Effector CD8-positive, alpha-beta T cell (primary cell): ENCODE measurements at places on chromosomes 12 and 14.

DNA sequence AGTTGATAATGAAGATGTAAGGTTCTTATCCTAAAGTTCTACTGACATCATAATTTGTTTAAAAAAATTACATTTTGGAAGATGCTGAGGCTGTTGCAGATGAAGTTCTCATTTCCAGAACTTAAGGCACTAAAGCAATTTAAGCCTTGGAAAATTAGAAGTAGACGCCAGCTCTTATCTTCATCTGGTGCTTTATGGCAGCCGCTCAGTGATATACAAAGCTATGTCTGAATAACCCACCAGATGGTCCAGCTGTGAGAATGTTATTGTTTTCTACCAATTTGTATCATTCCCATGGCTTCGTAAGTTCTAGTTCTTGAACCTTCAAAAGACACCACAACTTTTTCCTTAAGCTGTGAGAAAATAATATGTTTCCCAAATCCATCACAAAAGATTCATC, 212.1 kb upstream of the ARID2 start:
- DNase-seq, result no peak

DNA sequence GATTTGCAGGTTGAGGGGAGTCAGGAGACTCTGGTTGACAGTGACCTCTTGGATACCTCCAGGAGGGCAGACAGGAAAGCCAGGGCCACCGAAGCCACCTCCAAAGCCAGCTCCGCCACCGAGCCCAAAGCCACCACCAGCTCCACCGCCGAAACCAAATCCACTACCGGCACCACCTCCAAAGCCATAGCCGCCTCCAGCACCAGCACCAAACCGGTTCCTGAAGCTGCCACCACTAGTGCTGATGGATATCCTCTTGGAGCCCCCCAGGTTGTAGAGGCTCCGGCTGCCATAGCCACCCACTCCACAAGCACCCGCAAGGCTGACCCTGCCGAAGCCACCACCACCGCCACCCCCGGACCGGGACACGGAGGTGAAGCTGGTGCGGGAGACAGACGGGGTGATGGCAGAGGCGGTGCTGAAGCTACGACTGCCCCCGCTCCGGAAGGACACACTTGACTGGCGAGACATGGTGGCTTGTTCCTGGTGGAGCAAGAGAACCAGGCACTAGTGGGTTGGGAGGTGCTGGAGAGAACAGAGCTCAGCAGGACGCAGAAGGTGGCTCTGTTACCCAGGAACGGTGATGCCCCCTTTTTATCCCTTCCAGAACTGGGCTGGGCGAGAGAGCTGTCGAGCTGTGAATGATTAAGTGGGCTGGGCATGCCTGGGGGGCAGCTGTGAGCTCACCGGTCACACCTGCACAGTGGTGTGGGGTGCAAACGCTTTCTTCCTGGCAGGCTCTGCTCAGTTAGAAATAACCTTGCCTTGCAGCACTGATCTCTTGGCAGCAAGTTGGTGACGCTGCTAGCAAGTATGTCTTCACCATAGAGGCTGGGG, at the start of gene KRT5:
KRT5 (minus strand) TSS at position 569 of the 837 bp plus-strand sequence; CDS start at position 471, 98 bp downstream.
- DNase-seq, result no peak

GRCh38 chr14:89493877-89494634, 77.0 kb upstream of the FOXN3 start:
- DNase-seq, result no peak

- DNase-seq, result no peak
Measured at GRCh38 chr12:68374307-68374982, 42.3 kb upstream of the MDM1 start.

GRCh38 chr12:31228811-31229792, 96.8 kb downstream of the SINHCAF start:
- DNase-seq, result no peak

DNA sequence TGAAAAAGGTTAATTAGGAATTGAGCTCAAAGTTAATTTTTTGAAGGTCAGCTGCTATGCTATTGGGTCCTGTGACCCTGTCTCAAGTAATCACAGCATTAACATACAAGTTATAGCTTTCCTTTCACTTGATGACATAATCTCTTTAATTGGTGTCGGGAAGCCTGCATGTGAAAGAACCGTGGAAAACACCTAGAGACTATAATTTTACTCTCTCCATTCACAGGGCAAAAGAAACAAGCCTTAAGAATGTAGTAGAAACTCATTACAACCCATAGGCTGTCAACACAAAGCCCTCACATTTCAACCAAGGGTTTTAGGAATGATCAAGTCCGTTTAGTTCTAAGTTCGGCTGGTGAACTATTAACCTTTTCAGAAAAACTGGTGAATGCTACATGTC, 104.4 kb downstream of the PPM1A start:
- no peak for DNase-seq

DNA sequence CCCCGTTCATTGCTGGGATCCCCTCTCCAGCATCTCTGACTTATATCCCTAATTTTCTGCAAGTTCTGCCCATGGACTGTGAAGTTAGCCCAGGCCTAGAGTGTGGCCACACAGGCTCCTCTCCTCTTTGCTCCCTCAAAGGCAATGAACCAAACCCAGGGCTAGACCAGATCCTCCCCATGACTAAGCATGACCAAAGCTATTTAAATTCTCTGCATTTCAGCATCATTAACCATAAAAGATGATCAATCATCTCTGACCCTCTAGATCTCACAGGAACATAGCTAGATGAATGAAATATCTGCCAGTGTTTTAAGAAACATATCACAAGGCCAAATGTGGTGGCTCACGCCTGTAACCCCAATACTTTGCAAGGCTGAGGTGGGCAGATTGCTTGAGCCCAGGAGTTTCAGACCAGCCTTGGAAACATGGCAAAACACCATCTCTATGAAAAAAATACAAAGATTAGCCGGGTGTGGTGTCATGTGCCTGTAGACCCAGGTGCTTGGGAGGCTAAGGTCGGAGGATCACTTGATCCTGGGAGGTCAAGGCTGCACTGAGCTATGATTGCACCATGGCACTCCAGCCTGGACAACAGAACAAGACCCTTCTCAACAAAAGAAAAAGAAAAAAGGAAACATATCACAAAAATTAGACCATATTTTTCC, 2.2 kb upstream of the KRT3 start:
- no peak for DNase-seq

DNA sequence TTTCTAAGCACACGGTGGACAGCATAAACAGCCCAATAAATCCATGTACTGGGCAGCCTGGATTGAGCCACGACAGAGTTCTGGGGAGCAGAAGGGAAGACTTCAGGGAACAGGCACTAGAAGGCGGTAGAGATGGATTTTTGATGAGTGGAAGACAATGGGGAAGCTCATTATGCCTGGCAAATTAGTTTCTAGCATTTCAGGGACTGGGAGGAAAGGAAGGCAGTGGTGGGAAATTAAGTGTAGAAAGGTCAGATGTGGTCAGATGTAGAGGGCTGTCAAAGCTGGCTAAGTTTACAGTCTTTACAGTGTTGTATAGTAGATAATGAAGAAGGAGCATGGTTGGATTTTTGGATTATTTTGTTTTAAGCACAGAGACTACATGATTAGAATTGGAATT, 9.2 kb downstream of the EGLN3 start:
- no peak for DNase-seq

- no peak for DNase-seq
Measured at GRCh38 chr12:96670334-96670899, 181.0 kb downstream of the CFAP54 start.

- no peak for DNase-seq
Measured at GRCh38 chr12:120209851-120210250, 8.9 kb upstream of the RPLP0 start.

- DNase-seq, result no peak
Measured at GRCh38 chr12:63304887-63305316, 153.9 kb upstream of the AVPR1A start.

DNA sequence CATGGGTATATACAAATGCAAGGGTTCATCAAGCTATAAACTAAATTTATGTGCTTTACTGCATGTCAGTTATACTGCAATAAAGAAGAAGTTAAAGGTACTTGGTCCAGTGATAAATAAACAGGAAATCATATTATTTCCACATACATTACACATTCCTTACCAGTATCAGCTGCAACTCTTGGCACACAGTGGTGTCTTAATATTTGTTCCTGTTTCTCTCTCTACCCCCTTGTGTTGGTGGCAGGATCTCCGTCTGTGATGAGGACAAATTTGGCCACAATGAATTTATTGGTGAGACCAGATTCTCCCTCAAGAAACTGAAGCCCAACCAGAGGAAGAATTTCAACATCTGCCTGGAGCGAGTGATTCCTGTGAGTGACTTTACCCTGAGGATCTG, 19.2 kb upstream of the OAS1 start:
- no peak for DNase-seq

DNA sequence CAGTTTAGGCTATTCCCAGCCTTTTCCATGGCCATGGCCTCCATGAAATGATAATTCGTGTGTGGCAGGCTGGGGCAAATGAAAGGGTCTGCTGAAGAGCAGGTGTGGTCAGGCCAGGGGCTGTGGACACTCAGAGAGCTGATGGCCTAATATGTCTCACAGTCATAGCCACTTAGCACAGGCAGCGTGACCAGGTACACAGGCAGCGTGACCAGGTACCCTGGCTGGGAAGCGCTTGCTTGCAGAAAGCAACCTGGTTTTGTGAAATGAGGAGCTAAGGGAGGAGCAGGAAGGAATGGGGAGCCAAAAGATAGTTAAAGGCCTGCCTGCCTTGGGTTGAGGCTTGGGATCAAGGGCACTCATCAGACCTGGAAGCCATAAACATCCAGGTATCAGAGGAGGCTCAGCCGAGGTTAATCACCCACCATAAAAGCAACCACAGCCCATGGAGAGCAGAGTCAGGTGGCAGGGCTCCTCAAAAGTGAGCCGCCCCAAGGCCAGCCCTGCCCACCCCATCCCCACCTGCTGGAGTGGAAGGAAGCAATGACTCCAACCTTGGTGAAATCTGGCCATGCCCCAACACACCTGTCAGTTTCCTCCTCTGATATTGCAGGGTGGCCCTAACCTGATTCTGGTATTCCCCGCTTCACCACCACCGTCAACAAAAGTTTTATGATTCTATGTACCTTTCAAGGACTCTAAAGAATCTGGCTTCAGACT, 8.0 kb upstream of the KRT8 start:
- DNase-seq, result no peak

DNA sequence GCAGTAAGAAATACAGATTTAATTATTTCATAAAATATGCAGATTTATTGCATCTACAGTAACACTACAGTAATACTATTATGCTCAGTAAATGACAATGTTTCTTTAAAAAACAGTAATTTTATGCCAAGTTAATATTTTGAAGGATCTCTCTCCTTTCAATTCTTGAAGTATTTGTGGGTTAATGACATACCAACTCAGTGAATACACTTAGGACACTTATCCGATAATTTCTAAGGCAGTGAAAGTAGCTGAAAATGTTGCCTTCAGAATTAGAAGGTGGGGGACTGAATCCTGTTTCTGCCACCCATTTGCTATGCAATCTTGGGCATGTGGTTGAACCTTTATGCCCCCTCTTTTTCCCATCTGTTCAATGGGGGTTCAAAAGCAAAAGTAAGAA, 24.8 kb upstream of the IFNG-AS1 start:
- no peak for DNase-seq
